Activated T-helper 1 cell treated with Interleukin-2 at 50 U/mL for 16 hours (primary cell): ENCODE measurements at places on chromosomes 3 and 15.

DNA sequence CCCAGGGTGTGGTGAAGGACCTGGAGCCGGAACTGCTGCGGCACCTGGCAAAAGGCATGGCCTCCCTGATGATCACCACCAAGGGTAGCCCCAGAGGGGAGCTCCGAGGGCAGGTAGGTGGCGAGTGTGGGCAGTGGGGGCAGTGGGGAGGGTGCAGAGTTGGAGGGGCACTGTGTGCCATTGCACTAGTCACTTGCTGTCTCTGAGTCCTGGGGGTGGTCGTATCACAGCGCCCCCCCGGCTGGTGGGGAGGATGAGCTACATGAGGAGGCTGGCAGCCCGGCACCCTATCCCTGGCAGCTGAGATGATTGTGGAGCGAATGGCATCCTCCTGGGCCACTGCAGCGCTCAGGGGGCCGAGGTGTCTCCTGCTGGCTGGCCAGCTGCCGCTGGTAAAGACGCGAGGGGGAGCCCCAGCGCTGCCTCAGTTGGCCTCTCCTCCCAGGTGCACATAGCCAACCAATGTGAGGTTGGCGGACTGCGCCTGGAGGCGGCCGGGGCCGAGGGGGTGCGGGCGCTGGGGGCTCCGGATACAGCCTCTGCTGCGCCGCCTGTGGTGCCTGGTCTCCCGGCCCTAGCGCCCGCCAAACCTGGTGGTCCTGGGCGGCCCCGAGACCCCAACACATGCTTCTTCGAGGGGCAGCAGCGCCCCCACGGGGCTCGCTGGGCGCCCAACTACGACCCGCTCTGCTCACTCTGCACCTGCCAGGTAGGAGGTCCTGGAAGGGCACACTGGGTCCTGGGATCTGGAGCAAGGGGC lies 6.4 kb downstream of the CHRD start:
- DNase-seq: no peak

DNA sequence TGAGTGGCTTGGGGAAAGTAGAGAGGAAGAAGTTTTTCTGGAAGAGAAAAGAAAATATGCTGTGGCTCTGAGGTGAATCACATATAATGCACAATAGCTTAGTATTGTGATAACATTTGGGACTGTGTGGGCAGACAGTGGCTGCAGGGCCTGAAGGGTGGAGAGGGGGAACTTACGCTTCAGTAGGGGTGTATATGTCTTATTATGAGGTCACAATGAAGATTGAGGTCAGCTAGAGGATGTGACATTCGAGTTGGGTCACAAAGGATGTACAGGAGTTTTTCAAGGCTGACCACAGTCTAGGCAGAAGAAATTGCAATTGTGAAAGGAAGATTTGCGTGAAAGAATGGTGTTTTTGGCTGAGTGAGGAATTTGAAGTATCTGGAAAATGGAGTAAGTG lies 414.8 kb downstream of the LPP start:
- no peak for DNase-seq

GRCh38 chr3:129052675-129053074 lies 7.9 kb upstream of the GP9 start:
- DNase-seq: no peak

DNA sequence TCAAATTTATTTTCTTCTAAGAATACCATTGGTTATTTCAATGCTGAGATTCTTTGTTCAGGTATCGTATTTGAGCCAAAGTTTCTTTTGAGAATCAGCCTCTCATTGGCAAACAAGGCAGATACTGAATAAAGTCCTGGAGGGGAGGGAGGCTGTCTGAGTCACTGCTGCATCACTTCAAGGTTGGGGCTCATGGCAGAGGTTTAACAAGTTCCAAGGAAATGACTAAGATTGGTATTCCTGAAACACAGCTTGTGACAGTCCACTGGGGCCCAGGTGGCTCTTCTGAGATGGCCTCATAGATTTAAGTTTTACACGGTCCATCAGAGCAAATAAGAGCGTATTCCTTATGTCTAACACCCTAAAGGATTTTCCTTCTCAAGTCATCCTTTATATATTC lies 213.8 kb upstream of the STAC start:
- no peak for DNase-seq

- no peak for DNase-seq
Measured at GRCh38 chr15:90914305-90915080, 11.4 kb downstream of the MAN2A2 start.
